Kidney (tissue), 22 donors: ENCODE measurements at places on chromosomes 12 and 14. TPM values are rescaled to one million over a fixed set of nuclear protein-coding genes. Genes with fewer than 3 reads are reported as not detected.

GRCh38 chr14:64795921-64796320, 83.8 kb downstream of the SPTB start:
- no peak for DNase-seq

PAPLN gene
- 19.1 TPM for polyA plus RNA-seq

GRCh38 chr12:13538136-13538535, 341.6 kb downstream of the EMP1 start:
- DNase-seq: no peak

DNA sequence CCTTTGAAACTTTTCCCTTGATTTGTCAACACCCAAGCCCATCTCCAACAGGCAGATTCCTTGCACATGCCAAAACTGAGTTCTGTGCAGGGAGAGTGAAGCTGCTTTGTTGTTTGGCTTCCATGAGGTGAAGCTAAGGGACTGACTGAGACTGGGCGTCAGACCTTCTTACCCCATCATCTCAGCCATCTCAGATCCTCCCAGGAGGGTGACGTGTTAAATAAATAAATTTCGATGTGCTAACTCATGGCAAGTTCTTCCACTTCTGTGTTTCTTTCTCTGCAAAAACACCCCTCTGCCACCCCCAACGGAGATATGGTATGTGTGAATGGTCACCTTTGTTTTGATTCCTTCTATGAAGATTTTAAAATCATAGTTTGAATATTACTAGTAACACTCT, 17.8 kb downstream of the UTP20 start:
- DNase-seq: no peak

- peak; percentile 23 for DNase-seq
These were observed 57.3 kb downstream of the NTN4 start for GRCh38 chr12:95733141-95733825.

- DNase-seq: no peak
These were observed 77.6 kb upstream of the PARP11 start for GRCh38 chr12:3950714-3951320.

DNA sequence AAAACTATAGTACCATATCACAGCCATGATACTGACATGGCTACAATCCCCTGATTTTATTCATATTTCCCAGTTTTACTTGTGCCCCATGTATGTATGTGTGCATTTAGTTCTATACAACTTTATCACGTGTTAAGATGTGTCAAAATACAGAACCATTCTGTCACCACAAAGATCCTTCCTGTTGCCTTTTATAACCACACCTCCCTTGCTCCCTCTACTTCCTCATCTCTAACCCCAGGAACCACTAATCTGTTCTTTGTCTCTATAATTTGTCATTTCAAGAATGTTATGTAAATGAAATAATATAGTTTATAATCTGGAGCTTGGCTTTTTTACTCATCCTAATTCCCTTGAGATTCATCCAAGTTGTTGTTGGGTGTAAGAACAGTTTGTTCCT, 358.4 kb downstream of the DPF3 start:
- DNase-seq: no peak

- no peak for DNase-seq
These were observed 21.4 kb upstream of the HECTD1 start for GRCh38 chr14:31229009-31229408.

SLC10A1 gene
- polyA plus RNA-seq: not detected

NKX2-8 gene
- polyA plus RNA-seq: not detected

PLEKHH1 gene
- 9.1 TPM for polyA plus RNA-seq

GRCh38 chr14:75934998-75935628, 46.7 kb downstream of the TGFB3 start:
- no peak for DNase-seq

GRCh38 chr12:26122681-26123481, 2.0 kb downstream of the BHLHE41 start:
- DNase-seq: peak; percentile 88

GRCh38 chr12:59149995-59150642, 229.8 kb upstream of the LRIG3 start:
- DNase-seq: no peak

GRCh38 chr12:123754041-123754772, 7.9 kb upstream of the DNAH10 start:
- no peak for DNase-seq

- DNase-seq: no peak
These were observed 43.4 kb downstream of the TEAD4 start for GRCh38 chr12:3002646-3003045.

OTX2 gene
- polyA plus RNA-seq: not detected

DNA sequence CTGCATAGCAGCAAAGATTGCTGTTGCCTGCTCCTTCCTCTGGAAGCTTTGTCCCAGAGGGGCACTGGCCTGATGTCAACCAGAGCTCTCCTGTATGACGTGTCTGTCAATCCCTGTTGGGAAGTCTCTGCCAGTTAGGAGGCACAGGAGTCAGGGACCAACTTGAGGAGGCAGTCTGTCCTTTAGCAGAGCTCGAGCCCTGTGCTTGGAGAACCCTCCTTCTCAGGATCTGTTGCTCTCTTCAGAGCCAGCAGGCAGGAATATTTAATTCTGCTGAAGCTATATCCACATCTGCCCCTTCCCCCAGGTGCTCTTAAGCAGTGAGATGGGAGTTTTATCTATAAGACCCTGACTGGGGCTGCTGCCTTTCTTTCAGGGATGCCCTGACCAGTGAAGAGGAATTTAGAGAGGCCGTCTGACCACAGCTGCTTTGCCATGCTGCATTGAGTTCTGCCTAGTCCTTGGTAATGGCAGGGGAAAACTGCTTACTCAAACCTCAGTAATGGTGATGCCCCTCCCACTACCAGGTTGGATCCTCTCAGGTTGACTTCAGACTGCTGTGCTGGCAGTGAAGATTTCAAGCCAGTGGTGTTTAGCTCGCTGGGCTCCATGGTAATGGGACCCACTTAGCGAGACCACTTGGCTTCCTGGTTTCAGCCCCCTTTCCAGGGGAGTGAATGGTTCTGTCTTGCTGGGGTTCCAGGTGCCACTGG, 218.6 kb upstream of the SLC38A2 start:
- no peak for DNase-seq

HOXC5 gene
- polyA plus RNA-seq: 0.24 TPM

DNA sequence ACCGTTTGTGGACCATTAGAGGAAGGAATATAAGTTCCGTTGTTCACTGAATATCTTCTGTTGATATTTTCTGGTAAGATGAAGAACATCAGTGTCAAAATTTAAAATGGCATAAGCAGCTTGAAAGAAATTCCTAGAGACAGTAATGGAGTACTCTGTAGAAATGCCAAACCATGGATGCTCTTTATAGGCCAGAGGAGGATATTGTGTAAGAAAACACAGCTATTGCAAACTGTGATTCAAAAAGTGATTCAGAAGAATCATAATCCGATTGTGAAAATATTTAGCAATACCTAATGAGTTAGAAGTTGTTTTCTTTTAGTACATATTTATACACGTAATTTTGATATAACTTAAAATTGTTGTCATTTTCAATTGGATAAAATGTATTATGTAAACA, 102.8 kb downstream of the SLC16A7 start:
- DNase-seq: no peak

- DNase-seq: no peak
These were observed 367 bp upstream of the FRS2 start for GRCh38 chr12:69469854-69470188.

COCH gene
- 1.8 TPM for polyA plus RNA-seq

DNA sequence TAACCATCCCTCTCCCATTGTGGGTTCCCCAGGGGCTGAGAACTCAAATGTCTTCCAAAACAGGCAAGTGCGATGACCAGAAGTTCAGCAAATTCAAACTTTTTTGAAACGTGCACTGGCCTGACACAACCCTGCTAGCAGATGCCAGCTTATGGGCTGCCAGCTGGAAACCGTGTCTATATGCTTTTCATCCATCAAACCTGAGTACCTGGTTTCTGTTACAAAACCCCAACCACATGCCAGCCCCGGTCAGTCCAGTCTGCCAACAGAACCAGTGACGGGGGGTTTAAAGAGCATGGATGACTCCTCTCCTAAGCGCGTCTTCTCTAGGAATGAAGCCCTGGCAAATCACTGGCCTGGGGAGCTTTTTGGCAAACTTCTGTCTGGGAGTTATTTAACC, 189.7 kb downstream of the TTC7B start:
- no peak for DNase-seq

DNA sequence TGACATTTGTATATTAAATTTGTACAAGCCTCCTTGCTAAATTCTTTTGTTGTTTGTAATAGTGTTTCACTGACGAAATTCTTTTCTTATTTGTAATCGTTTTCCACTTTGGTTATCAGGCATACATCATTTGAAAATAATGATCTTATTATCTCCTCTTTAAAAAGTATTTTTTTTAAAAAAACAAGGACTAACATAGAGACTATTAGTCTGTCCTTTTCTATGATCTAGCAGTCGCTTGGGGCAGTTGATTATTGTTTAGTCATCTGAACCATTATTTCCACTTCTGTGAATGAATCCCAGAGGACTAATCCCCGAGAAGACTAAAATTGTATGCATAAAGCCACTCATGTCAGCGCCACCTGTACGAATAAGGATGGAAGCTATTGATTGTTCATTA, 11.5 kb downstream of the ADGRD1 start:
- DNase-seq: no peak

VDR gene
- polyA plus RNA-seq: 19.1 TPM

PRB2 gene
- not detected for polyA plus RNA-seq

DNA sequence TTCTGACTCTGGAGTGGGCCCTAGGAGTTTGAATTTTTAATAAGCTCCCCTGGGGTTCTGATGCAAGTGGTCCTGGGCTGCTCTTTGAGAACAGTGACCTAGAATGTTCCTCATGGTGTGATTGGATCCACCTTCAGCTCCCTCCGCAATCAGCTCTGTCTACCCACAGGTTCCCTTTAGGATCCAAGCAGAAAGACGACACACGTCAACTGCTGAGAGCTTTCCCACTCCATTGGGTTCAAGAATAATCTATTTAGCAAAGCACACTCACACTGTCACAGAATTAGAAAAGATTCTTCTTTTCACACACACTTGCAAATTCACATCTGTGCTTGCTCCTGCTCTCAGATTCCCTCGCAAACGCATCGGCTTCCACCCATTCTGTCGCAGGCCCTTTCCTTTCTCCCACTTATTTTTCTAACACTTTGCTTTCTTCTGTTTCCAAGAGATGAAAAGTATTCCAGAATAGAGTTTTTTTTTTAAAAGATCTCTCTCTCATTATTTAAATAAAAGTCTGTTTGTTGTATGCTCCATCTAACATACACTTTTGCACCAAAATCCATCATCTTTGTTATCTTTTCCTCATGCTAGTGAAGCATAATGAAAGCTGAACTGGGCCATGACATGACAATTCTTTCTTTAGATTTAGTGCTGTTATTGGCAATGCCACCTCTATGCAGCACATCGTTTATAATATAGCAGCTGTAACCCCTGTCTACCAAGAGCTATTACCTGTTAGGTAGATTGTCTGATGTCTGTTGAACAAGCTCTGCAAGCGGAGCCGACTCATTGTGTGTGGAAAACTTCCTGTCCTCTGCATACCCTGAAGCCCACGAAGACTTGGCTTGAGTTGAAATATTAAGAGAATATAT, 73.1 kb downstream of the CACNA1C start:
- no peak for DNase-seq

GRCh38 chr12:6644257-6644596, 3.0 kb downstream of the ACRBP start:
- no peak for DNase-seq

DCN gene
- polyA plus RNA-seq: 239 TPM

KRT74 gene
- polyA plus RNA-seq: not detected

- no peak for DNase-seq
These were observed 14.3 kb upstream of the PPP1R13B start for GRCh38 chr14:103861413-103862392.

GTF2H3 gene
- polyA plus RNA-seq: 7.7 TPM

- DNase-seq: no peak
These were observed 256.6 kb downstream of the FOXN3 start for GRCh38 chr14:89160437-89160836.

INHBE gene
- 0.30 TPM for polyA plus RNA-seq

DNA sequence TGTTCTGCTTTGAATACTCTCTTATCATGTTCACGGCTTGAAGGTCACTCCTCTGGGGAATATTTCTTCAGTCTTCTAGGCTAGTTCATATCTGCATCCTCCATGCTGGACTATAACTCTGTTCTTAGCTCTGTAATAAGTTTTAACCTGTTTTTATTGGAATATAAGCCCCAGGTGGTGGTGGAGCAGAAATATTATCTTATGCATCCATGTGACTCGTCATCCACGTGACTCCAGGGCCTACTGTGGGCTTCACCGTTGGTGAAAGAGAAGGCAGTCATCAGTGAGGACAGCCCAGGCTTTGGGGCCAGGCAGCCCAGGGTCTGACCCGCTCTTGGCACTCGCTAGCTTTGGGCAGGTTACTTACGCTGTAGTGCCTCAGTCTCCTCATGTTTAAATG, 87.1 kb downstream of the ETNK1 start:
- DNase-seq: no peak

DNA sequence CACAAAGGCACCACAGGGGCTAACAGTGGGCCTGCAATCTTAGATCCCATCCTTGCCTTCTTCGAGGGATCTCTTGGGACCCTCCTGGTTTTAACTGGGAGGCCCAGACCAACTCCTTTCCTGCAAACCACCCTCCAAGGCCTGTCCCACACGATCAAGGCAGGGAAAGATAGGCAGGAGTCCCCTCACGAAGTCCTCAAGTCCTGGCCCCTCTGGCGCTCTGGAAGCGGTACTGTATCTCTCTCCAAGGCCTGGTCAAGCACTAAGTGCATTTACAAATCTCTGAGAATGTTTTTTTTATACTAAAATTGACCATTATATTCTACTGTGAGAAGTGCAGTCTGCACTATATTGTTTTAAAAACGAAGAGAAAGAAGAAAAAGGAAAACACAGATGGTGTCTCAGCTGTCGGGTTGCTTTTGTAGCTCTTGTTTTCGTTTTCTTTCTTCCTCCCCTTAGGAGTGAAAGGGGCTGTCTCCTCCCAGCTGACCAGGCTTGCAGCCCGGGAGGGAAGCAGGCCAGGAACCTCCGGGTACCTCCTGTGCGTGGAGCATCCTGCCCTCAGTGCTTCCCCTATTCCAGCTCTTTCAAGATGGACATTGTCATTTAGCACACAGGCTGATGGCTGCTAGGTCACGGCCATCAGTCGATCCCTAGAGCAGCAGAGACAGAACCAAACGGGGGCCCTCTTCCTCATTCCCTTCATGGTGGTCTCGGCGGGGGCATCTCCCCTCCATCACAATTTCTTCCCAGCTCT, 56.7 kb downstream of the FAM222A start:
- peak; percentile 32 for DNase-seq

- no peak for DNase-seq
These were observed 21.4 kb upstream of the GSG1 start for GRCh38 chr12:13124656-13125505.

RAPGEF3 gene
- 84.3 TPM for polyA plus RNA-seq

IRF2BPL gene
- polyA plus RNA-seq: 15.7 TPM

- peak; percentile 81 for DNase-seq
These were observed 26.5 kb downstream of the ZBTB42 start for GRCh38 chr14:104827177-104828055.

DNA sequence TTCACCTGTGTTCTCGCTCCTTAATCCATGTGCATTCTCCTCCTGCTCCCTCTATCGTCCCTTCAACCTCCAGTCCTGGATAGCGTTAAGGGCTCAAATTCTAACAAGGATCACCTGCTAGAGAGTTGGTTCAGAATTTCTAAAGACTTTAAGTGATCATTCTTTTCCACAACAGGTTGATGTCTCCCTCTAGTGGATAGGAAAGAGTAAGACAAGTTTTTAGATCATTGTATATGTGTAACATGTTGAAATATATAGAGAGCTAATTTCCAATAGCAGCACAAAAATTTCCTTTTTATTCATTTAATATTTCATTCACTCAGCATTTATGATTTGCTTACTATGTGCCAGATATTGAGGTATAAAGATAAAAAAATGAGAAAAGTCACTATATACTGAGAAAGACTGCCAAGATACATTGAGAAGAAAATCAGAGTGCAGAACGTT, 9.3 kb upstream of the ESR2 start:
- DNase-seq: peak; percentile 77
